ENCODE measurements at places on chromosomes 3 and 15.

- DNase-seq = no peak
Measured at GRCh38 chr3:14765576-14766427, 53.0 kb upstream of the FGD5 start.

DNA sequence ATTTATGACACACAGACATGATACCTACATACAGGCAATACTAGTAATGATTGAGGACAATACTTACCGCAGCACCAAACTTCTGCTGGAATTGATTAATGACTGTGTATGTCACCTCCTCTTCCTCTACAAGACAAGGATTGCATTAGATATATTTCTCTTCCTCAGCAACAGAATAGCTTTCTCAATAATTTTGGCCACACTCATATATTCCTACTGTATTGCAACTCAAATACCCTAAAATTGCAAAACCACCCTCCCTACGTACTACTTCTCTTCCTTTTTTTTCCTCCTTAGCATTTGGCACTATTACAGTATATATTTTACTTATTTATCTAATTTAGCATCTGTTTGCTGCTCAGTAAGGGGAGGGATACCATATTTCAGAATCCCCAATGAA, 14.8 kb downstream of the EXD1 start:
- DNase-seq = no peak

GRCh38 chr3:149673393-149673792, 15.6 kb upstream of the WWTR1 start:
- no peak for DNase-seq

DNA sequence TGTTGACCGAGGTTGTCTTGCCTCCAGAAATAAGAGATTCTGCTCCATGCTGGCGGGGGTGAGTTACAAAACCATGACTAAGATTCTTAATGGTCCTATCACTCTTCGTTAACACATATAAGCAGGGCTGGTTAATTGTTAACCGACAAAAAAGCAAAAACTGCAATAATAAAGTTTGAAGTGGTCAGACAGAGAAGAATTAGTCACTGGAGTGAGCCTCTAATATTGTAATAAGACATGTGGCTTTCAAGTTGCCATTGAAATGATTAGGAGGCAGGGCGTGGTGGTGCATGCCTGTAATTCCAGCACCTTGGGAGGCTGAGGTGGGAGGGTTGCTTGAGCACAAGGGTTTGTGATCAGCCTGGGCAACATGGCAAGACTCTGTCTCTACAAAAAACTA, 78.4 kb upstream of the NR2F2 start:
- no peak for DNase-seq

GRCh38 chr3:76436894-76437293, 603.0 kb upstream of the ROBO2 start:
- DNase-seq = peak; percentile 3

DNA sequence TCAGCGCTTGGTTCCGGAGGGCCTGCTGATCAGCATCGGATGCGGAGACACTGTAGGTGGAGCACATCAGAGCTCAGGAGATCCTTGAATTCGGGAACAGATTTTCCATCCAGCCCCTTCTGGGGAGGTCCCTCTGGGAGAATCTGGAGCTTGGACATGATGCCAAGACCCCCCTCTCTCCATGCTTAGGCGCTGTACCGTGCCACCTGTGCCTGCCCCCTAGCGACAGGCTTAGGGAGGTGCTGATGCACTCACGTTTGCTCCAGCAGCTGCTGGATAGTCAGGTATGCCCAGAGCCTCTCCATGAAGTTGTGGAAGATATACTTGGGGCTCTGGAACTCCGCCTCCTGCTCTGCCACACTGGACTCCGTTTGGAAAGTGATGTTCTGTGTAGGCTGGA, 9.7 kb downstream of the ITIH4 start:
- DNase-seq = peak; percentile 48

- DNase-seq = no peak
Measured at GRCh38 chr3:3666664-3667063, 132.6 kb upstream of the LRRN1 start.

DNA sequence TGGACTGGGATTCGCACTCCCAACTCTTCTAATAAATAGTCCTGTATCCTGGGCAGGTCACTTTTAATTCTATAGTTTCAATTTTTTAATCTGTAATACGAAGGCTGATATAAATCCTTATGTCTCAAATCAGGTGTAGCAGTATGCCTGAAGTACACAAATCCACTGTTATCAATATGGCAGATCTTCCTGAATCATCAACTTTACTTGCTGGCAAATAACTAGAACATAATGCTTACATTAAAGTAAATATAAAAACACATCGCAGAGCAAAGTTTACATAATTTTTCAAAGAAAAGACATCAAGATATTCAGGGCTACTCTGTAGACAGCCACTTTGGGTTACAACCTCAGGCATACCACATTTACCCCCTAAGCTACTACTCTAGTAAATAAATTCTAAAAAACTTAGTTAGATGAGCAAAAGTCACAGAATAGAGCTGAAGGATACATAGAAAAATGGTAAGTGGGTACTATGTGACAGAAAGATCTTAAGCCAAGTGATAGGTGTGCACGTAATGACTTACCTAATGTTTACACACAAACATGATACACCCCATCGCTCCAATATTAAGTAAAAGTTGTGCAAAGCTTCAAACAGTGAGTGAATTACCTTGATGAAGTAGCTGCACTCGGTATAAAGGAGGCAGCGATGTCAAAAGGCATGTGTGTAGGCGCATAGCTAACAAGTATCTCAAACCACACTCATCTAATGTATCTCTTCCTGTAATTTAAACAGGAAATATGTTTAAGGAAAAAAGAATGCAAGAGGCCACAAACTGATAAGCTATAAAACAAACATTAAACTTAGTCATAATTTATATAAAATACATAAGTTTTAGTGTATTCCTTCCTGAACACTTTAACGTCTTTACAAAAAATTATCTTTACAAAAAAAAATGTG, 127.9 kb downstream of the DMXL2 start:
- no peak for DNase-seq

DNA sequence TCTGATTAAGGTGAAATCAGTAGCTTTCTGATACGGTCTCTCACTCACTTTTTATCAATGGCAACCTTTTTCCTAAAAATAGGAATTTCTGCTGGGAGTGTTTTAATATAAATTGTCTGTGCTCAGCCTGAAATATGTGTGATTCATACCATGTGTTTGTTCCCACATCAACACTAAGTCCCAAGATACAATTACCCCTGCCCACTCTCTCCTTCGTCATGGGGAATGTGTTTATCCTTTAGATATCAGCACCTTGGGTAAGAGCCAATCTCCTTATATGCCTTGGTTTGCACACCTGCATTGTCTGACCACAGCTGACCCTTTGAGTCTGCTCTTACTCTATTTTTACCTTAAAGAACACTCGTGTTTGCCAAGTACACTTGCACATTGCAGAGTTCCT, 356.4 kb downstream of the LPP start:
- DNase-seq = peak; percentile 15

- no peak for DNase-seq
Measured at GRCh38 chr3:172591876-172592771, 68.9 kb upstream of the TNFSF10 start.

DNA sequence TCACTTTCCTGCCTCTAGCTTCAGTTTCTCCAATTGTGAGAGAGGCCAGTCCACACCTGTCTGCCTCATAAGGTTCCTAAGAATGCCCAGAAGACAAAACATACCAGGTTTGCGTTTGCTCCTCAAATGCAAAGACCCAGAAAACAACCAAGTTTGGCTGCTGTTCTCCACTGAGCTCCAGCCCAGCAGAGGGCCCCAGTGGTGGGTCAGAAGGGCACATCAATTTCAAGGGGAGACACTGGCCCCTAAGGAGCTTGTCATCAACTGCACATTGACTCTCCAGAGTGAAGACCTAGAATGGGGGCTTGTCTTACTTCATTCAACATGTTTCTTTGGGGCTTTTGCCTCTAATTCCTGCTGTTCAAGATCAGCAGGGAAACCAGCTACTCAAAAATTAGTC, 127.9 kb upstream of the SLC6A11 start:
- DNase-seq = no peak

- no peak for DNase-seq
Measured at GRCh38 chr3:178198329-178198728, 337.9 kb upstream of the KCNMB2 start.

DNA sequence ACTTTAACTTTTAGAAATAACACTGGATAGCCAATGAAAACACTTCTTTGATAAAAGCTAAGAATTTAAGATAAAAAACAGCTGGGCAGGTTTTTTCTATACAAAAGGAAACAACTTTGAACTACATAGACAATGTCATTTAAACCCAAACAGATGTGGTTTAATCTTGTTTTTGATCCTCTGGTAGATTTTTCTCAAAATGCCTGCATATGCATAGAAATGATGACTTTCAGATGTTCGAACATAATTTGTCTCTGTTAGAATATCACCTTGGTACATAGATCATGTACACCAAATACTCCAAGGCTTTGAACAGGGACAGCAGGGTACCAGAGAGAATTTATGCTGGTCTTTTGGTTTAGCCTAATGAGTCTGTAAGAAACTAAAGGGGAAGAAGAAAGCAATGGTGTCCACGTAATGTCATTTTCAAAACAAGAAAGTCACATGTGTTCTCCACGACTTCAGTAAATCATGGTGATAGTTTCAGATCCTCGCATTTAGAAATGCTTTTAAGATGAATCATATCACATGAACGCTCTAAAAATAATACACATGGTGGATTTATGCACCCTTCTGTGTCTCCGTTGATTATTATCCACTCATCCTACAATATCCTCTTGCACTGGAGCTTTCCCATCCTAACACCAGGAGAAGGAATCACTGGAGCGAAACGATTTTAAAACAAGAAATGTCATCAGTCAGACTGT, 160.1 kb upstream of the PDZRN3 start:
- no peak for DNase-seq

GRCh38 chr15:74240002-74240568, 4.0 kb downstream of the CCDC33 start:
- DNase-seq = peak; percentile 70

GRCh38 chr15:63051156-63052066, 8.9 kb downstream of the TPM1 start:
- DNase-seq = peak; percentile 34

DNA sequence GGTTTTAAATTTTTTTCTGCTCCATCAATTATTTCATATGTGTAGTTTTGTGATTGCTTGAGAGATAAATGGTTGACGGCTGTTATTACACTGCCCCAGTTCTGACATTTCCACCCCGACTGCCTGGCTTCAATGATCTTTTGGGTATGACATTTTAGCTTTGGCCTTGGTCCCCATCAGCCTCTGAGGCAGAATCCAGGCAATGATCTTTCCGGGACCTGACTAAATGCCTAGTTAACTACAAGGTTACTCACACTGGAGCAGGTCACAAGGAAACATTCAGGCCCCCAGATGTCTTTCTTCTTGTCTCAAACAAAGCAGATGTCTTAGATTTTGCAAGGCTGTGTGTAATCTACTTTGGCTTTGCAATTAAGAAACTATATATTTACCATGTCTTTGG, 61.1 kb upstream of the TMCO5A start:
- DNase-seq = no peak

DNA sequence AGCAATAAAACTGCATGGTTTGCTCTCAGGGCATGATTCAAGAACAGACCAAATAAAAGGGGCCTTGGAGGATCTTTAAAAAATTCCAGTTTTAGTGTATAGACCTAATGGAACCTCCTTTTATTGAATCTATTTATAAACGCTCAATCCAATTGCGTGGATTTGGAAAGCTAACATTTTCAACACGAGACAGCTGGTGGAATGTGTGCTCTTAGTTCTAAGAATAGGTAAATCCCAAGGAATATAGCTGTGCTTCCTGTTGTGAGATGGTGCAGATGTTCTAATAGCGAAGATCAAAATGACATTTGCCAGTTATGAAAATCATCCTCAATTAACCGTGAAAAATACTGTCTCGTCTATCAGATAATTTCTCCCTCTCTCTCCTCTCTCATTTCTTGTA, 192.5 kb downstream of the ATP10A start:
- DNase-seq = no peak

- DNase-seq = no peak
Measured at GRCh38 chr3:101066711-101067129, 73.5 kb upstream of the ABI3BP start.

GRCh38 chr3:123340336-123340735, 108.6 kb downstream of the ADCY5 start:
- no peak for DNase-seq

DNA sequence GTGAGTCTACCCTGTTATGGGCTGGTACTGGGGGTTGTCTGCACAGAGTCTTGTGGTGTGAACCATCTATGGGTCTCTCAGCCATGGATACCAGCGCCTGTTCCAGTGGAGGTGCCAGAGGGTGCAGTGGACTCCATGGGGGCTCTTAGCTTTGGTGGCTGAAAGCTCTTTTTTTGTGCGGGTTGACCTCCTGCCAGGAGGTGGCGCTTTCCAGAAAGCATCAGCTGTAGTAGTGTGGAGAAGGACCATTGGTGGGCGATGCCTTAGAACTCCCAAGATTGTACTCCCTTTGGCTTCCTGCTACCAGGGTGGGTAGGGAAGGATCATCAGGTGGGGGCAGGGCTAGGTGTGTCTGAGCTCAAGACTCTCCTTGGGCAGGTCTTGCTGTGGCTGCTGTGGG, 602.6 kb downstream of the RSL24D1 start:
- no peak for DNase-seq

DNA sequence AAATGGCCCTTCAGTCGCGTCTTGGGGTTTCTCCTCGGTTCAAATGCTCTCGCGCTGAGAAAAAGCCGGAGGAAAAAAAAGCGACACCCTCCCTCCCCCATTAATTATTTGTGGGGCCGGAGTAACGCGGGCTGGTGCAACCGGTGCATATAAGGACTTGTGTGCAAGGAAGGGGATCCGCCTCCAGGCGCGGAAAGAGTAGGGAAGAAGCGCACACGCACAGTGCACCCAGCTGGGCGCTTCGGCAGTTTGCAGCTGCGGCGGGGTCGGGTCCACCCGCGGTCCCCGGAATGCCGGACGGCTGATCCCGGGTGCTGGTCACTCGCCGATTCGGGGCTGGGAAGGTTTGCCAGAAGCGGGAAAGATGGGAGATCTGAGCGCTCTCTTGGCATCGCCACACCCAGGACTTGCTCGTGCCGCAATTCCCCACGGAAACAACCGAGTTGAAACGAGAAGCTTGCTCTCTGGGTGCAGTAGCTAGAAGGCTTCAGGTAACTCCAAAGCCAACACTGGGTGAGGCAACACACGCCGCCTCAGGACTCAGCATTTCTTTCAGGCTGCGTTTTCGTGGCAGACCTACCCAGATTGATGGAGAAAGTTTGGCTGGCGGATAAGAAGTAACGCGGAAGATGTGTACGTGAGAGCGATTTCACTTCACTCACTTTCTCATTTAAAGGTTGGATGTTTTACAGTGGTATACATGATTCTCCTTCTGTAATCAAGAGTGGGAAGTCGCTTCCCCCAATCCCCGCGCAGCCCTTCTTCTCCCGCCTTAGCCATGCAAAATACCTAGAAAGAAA, 720 bp upstream of the TNIK start:
- peak; percentile 60 for DNase-seq

- DNase-seq = no peak
Measured at GRCh38 chr3:174413062-174413912, 445.8 kb upstream of the NAALADL2 start.

Data from AG08396 (cell line).